ENCODE measurements at places on chromosomes 6 and 20. TPM values are rescaled to one million over a fixed set of nuclear protein-coding genes. Genes with fewer than 3 reads are reported as not detected.

Gene GABRR1
- not detected for total RNA-seq

DNA sequence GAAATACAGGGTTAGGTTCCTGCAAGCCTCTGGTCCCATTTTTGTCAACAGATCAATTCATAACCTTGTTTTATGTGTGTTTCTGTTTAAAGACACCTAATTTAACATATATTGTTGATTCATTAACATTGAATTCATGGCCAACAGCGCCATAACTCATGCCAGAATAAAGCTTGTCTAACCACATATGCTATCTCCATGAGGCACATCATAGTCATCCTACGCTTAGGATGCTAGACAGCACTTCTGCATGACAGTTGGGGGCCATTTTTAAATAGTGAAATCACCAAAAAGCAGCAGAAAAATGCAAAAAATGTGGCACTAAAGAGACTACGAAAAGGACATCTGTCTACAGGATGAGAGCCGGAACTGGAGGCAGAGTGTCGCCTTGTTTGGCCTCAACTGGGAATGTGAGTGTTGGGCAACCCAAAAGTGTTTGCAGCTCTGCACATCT lies 37.9 kb downstream of the TRAM2 start:
- no peak overlapping the region for H3K4me3 ChIP-seq
- peak overlapping the region; percentile 73 for H3K27ac ChIP-seq
- H3K4me1 ChIP-seq = peaks cover 53% of the 10 kb centered on the region

- no peaks in the 10 kb centered on the region for H3K27me3 ChIP-seq
- no peak overlapping the region for H3K27ac ChIP-seq
- no peaks in the 10 kb centered on the region for H3K36me3 ChIP-seq
- DNase-seq = peak; percentile 42
- no peak overlapping the region for H3K4me3 ChIP-seq
- H3K4me1 ChIP-seq = no peaks in the 10 kb centered on the region
These were observed 6.1 kb downstream of the UBE2J1 start for GRCh38 chr6:89346433-89346832.

GRCh38 chr6:89081129-89081422 lies 525 bp downstream of the PNRC1 start:
- H3K27ac ChIP-seq = peak overlapping the region; percentile 97
- H3K27me3 ChIP-seq = no peaks in the 10 kb centered on the region
- no peaks in the 10 kb centered on the region for H3K36me3 ChIP-seq
- H3K4me3 ChIP-seq = peak overlapping the region; percentile 98
- DNase-seq = no peak

DNA sequence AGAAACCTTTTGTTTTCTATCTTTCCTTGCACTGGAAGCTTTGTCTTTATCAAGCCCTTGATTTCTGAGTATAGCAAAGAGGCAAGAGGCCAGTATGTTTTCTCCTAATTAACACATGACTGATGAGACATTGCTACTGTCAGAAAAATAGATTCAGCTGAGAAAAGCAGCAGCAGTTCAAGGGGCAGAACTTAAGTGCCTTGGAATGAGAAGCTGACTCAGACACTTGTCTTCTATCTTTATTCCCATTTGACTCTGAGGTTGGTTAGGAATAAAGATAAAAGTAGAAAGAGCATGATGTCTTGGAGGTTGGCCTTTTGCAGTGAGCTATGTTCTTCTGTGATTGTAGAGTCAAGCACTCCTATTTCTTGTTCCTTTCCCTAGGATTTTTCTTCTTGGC lies 79.1 kb upstream of the MAN1A1 start:
- no peaks in the 10 kb centered on the region for H3K36me3 ChIP-seq
- H3K4me3 ChIP-seq = no peak overlapping the region
- H3K4me1 ChIP-seq = no peaks in the 10 kb centered on the region
- H3K27me3 ChIP-seq = no peaks in the 10 kb centered on the region

DNA sequence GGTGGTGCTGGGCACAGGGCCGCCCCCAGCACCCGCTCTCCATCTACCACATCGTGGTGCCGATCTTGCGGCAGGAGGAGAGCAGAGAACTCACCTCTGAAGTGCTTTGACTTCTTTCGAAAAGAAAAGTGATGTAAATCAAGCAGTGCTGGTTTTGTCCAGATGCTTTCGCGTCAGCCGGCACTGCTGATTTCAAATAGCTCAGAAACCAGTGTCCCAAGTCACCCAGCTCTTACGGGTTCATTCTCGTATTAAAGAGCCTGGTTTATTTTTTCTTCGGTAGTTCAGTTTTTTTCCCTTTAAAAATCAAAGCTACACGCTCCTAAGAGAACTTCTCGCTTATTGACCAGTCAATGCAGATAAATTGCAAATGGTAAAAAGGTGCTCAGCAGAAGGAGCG lies 32.1 kb downstream of the MYT1 start:
- no peak for DNase-seq
- H3K36me3 ChIP-seq = no peaks in the 10 kb centered on the region
- H3K4me3 ChIP-seq = no peak overlapping the region
